ENCODE measurements at places on chromosomes 6 and 20.

DNA sequence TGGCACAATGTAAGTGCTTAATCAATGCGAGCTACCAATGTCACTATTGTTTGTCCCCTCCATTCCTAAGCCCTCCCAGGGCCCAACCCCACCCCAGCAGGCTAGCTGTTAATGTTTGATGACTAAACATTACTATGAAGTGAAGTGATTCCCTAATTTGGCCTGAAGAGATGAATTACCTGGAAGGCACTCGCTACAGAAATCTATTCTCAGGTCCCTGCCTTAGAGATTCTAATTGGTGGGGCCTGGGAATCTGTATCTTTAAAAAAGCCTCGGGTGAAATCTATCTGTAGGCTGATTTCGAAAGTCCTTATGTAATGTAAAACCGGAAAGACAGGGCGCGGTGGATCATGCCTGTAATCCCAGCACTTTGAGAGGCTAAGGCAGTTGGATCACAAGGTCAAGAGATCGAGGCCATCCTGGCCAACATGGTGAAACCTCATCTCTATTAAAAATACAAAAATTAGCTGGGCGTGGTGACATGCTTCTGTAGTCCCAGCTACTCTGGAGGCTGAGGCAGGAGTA is 16.9 kb upstream of the SNAI1 start:
- no peak for DNase-seq

DNA sequence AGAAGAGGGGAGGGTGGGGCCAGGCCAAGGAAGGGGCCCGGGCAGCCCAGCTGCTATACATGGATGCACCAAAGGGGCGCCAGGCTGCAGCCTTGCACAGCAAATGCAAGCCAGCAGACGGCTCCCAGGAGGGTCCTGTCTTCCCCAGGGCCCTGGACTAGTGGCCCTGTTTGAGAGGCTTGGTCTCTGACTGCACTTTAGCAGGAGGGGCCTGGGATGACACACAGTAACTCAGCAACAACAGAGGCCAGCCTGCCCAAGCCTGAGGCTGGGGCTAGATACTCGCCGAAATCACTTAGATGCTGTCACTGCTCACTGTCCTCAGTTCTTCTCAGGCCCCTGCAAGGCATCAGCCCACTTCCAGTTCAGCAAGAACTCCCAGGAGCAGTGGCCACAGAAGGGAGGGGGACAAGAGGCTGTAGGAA is 73.5 kb downstream of the TRAM2 start:
- no peak for DNase-seq

DNA sequence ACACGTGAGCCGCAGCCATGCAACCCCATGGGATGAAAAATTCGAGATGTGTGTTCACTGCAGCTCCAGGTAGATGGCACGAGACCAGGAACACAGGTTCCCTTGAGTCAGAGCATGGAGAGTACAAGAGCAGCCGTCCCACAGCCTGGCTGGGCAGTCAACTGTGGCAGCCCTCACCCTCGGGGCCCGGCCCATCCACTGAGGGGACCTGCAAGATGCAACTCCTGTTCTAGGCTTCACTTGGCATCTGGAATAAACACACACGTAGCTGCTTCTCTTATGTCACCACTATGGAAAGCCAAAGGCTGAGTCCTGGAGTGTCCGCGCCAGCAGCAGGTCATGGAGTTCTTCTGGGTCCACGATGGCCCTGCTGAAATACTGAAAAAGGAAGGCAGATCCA is 77.0 kb downstream of the WDR27 start:
- DNase-seq = no peak

DNA sequence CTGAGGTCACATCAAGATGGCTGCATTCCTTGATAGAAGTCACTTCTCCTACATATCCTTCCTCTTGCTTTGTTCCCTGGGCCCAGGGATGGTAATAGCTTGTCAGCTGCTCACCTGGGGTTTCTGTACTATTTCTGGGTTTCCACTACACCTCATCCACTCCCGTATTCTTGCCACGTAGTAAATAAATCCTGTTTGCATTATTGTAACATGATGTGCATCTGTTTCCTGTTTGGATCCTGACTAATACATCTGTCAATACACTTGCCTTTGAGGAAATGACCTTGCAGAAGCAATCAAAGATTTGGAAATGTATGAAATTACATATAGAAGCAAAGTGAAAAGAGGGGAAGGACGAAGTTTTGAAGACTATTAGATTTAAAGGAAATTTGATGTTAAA is 619.0 kb downstream of the PHF3 start:
- DNase-seq = no peak

DNA sequence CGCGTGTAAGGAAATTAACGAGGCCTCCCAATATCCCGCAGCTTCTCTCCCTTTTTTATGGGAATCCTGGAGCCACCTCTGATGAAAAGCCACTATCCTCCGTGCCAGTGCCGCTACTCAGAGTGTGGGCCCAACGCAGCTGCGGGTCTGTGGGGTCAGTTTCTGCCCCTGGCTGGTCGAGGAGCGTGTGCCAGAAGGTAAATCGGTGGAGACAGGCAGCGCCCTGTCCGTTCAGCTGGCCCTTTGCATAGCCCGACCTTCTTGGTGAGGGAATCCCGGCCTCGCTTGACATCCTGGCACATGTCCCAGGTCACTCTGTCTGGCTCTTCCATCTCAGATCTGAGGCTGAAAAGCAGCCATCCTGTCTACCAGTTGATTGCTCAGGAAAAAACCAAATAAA is 4.6 kb downstream of the THBS2 start:
- no peak for DNase-seq

DNA sequence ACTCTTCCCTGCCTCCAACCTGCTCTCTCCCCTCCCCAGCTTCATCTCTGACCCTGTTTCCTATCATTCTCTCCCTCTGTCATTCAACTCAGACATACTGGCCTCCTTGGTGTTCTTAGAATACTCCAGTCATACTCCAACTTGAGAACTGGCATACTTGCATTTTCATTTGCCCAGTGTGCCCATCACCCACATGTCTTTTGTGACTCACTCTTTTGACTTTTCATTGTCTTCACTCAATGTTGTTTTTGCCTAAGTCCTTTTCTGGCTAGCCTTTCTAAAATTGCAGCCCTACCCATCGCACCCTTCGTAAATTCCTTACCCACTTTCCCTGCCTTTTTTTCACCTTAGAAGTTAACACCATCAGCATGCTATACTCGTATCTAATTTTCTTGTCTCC is 77.0 kb upstream of the CD2AP start:
- DNase-seq = no peak

DNA sequence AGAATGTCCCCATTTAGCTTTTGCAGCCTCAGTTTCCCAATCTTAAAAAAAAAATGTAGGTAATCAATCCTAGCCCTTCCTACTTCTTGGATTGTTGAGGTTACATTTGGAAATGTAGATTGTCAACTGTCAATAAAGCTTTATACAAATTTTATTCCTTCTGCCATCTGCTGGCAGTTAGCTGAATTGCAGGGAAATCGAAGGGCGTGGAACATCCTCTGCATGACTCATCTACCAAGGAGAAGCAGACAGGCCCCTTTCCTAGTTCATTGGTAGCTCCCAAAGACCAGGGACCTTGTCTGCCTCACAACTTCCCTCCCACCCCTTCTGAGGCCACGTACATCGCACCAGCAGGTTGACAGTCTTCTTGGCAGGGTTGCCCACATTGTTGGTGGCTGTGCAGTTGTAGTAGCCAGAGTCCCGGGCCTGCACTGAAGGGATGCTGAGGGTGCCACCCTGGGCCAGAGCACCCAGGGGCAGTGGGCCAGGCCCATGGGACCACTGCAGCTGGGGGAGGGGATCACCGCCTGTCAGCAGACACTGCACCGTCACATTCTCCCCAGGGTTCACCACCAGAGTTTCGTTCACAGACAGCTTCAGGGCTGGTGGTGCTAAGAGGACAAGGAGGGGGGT is 43.6 kb downstream of the MDGA1 start:
- no peak for DNase-seq

- DNase-seq = no peak
These were observed 124.1 kb downstream of the SMOC2 start for GRCh38 chr6:168565112-168565511.

DNA sequence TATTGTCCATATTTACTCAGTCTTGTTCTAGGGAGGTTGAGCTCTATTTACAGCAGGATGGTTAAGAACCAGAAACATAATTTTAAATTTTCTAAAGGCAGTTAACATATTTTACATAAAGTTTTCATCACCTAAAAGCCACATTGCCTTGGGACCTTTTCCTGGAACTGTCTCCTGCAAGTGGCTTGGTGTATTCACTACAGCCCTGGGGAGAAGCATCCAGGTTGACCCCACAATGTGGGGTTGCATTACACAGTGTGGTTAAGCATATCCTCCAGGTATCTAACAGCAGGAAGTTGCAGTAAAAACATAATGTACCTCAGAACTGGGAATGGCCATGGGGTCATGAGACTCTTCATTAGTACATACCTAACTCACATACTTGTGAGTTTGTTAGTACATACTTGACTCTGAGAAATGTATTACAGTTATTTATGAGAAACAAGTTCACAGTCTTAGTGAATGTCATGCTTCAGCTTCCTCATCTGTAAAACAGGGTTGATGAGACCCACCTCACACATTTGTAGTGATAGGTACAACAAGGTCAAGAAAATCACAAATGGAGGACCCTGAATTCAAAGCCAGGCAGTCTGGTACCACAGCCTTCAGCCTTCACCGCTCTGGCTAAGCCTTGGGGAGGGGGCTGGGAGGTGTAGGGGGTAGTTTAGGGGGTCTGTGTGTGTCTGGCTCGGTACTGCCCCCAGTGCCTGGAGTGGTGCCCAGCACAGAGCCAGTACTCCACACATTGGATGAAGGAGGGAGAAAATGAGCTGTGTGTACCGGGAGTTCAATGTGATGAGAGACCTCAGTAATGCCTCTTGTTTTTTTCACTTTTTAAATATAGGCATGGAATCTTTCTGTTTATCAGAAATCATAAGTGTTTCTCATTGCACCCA is 52.9 kb downstream of the KAT14 start:
- no peak for DNase-seq

DNA sequence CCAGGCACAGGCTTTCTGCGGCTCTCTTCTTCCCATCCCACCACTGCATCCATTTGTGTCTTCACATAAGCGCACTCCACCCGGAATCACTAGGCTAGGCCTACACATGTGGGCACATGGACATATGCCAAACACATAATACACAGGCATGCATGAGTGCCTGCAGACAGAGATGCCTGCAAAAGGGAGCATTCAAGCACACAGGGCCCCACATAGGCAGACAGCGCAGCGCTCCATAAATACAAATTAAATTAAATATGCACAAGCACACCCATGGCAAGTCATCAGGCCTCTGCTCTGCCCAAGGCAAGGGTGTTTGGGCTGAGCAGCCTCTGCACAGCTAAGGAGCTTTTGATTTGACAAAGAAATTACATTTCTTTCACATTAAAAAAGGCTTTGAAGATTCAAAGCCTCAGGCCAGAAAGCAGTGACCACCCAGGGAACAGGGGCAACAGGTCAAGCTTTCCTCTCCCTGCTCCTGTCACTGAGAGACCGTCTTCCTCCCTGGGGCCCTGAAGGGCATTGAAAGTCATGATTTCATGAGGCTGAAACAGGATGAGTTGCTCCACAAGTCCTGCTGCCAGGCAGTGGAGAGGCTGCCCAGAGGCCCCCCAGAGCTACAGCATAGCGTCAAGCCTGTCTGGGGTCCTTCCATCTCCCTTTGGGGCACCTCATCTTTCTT is 134.2 kb upstream of the LRFN2 start:
- no peak for DNase-seq

DNA sequence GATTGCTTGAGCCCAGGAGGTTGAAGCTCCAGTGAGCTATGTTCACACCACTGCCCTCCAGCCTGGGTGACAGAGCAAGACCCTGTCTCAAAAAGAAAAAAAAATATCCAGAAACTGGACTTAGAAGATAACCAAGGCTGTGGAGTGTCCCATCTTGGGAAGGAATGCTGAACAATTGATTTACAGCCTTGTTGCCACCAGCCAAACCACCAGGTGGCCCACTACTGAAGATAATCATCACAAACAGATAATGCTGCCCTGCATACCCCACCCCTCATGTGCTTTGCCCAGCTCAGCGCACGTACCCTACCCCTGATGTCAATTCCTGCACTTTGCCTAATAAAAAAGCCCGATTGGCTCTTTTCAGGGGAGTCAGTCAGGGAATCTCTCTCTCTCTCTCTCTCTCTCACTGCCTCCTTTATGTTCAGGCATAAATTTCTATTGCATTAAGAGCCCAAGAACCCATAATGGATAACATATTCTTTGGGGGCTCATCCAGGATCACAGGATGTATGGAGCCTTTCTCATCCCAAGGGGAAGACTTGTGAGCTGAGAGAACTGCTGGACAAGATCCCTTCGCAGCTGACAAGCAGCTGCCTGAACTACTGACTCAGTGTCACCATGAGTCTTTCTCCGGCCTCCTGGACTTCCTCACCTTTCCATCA is 166.4 kb downstream of the CD24 start:
- DNase-seq = no peak

DNA sequence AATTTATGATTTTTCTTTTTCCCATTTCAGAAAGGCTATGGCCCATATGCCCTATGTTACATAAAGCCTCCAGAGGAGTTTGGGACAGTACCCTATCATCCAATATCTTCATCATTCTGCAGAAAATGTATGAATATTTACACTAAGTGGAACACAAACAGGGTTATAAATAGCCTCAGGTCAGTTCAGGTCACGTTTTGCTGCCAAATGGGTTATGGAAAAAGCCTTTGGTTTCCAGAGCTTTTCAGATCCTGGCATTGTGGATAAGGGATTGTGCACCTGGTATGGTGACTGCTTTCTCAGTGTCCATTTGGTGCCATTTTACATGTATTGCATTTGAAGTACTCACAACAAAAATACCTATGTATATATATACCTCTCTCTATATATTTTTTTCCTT is 29.4 kb downstream of the UTRN start:
- DNase-seq = no peak

- DNase-seq = peak; percentile 50
These were observed 10.1 kb downstream of the HFE start for GRCh38 chr6:26097268-26097875.

DNA sequence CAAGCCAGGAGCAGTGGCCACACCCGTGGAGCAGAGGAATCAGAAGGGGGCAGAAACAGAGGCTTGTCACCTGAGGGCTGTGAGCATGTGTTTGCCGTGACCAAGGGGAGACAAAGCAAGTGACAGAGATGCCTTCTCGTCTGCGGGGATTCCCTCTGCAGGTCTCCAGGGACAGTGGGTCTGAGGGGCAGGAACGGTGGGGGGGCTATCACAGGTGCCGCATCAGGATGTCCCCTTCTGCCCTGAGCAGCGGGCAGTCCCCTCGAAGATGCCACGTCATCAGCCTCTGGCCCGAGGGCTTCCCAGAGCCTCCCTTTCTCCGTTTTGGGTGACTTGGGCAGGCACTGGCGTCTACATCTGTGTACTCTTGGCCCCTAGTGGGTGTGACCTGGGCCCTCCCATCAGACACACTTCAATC is 338.7 kb downstream of the PREX1 start:
- no peak for DNase-seq

GRCh38 chr6:159252955-159253508 is 83.8 kb downstream of the FNDC1 start:
- peak; percentile 51 for DNase-seq

GRCh38 chr6:115728171-115728570 is 332.5 kb downstream of the FRK start:
- no peak for DNase-seq
